ENCODE measurements at places on chromosomes 11 and 22.

GRCh38 chr11:35162745-35163144, 23.8 kb downstream of the CD44 start:
- no peak for DNase-seq

DNA sequence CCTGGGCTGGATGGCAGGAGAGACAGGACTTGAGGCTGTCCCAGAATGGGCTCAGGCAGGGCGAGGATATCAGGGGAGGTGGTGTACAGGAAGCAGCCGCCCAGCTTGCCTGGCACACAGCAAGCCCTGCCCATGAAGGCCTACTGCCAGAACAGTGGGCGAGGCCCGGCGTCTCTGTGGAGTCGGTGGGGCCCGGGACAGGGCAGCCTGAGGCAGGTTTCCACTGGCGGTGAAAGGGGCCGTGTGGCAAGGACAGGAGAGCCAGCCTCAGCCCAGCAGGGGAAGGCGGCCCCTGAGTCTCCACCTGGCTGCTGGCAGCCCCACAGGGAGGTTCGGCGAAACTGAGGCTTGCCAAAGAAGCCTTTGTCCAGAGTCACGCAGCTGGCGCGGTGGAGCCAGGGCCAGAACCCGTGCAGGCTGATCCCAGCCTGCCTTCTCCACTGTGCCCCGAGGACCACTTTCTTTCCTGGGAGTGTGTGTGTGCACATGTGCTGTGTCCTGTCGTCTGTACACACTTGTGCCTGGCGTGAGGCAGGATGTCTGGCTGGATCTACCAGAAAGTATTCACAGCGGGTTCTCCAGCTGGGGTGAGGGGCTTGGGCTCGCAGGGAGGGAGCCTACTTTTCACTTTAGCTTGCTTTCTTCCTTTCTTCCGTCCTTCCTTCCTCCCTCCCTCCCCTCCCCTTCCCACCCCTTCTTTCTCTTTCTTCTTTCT, 1.2 kb downstream of the TSPO start:
- no peak for DNase-seq

DNA sequence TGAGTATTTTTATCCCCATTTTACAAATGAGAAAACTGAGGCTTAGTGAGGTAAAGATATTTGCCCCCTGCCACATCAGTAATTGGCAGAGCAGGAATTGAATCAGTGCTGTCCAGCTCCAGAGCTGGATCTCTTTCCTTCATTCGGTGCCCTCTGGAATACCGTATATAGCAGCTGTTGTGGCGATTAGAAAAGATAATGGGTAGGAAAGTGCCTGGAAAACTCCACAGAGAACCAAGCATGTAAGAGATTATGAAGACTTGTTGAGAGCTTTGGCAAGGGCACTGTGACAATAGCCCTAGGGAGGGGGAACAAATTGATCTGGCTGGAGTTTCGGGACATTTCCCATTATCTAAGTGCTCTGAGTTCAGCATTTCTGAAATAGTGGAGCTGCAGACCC, 82.5 kb upstream of the TEAD1 start:
- no peak for DNase-seq

DNA sequence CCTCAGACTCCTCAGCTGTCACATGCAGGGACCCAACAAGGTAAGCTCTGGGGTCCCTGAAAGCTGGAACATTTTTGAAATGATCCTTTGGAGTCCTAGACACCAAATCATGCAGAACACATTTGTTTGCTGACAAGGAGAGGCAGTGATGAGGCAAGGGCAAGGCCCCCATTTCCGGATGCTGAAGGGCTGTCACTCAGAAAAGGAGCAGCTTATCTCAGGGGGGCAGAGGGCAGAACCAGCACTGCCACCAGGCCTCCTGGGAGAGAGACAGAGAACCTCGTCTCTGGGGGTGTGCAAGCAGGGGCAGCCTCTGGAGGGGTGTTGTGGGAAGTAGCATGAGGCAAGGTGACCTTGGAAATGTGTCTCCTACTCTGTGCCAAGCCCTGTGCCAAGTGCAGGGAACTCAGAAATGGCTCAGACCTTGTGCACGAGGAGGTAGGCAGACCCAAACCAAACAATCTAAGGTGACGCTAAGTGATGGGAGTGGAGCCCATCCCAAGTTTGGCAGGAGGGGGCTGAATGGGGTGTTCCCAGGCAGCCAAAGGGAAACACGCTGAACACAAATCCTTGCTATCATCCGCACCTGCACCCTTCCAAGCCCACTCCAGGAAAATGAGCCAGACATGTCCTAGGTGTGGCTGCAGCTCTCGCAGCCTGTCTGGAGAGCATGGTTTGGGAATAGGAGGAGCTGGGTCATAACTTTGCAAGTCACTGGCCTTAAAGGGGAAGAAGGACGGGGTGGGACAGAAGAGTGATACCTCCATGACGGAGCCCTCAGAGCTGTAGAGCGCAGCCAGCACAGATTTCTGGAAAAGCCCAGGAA, 94.2 kb downstream of the PDE2A start:
- DNase-seq: no peak

GRCh38 chr22:37018815-37019308, 385 bp downstream of the TST start:
- DNase-seq: peak; percentile 65

DNA sequence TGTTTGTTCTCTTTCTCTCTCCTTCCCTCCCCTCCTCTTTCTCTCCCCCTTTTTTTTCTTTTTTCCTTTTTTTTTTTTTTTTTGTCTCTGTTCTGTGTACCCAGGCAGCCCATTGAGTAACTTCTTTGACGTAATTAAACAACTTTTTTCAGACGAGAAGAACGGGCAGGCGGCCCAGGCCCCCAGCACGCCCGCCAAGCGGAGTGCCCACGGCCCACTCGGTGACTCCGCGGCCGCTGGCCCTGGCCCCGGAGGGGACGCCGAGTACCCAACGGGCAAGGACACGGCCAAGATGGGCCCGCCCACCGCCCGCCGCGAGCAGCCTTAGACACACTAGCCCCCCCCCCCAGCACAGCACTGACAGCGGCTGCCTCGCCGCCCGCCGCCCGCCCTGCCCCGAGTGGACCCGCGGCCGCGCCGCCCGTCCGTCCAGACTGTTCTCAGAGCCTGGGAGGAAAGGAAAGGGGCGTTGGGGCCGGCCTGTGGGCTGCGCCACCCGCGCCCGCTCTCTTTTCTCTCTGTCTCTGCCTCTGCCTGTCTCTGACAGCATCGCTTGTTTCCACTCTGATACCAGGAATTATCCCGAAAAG, 26.1 kb downstream of the MOB2 start:
- DNase-seq: peak; percentile 37

DNA sequence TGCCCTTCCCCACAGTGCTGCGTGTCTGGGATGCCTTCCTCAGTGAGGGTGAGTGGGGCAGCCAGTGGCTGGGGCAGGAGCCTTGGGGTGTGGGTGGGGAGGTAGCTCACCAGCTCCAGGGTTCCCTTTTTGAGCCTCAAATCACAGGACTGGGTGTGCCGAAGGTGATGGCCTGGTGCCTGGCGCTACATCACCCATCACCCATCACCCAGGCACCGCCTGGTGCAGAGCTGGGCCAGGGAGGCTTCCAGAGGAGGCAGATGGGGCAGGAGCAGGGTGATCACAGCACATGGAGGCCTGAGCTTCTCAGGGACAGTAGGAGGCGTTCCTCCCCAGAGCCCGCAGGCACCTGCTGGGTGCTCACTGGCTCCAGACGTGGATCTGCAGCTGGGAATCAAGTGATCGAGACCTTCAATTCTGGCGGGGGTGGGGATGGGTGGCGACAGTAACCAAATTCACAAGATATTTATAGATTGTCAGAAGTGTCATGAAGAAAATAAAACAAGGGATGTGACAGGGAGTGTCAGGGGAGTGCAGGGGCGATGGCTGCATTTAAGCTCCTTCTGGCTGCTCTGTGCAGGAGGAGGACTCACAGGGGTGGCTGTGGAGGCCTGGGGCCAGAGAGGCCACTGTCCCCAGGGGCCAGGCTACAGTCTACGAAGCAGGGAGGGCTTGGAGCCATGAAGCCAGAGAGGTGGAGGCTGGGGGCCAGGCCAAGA, 3.2 kb downstream of the TBC1D10C start:
- peak; percentile 46 for DNase-seq

- no peak for DNase-seq
These were observed 114.4 kb downstream of the CADM1 start for GRCh38 chr11:115389790-115390189.

Measured in hippocampal formation (tissue), 2 donors.